ENCODE measurements at places on chromosomes 16 and 17.
A peak's percentile ranks its signal among the peaks of the same experiment; 100 is the strongest.

GRCh38 chr16:81008505-81008789, 1.4 kb downstream of the CENPN start:
- DNase-seq = no peak

DNA sequence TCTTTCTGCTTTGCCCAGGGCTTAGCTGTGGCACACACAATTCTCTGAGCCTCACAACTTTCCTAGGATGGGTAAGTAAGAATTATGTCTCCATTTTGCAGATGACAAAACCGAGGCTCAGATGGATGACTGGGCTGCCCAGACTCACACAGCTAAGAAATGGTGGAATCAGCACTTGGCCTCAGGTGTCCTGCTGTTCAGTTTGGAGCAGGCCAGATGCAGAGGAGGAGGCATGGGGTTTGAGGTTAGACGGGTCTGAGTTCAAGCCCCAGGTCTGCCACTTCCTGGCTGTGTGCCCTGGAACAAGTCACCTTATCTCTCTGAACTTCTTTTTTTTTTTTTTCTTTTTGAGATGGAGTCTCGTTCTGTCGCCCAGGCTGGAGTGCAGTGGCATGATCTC, 1.7 kb upstream of the MEOX1 start:
- DNase-seq = no peak

DNA sequence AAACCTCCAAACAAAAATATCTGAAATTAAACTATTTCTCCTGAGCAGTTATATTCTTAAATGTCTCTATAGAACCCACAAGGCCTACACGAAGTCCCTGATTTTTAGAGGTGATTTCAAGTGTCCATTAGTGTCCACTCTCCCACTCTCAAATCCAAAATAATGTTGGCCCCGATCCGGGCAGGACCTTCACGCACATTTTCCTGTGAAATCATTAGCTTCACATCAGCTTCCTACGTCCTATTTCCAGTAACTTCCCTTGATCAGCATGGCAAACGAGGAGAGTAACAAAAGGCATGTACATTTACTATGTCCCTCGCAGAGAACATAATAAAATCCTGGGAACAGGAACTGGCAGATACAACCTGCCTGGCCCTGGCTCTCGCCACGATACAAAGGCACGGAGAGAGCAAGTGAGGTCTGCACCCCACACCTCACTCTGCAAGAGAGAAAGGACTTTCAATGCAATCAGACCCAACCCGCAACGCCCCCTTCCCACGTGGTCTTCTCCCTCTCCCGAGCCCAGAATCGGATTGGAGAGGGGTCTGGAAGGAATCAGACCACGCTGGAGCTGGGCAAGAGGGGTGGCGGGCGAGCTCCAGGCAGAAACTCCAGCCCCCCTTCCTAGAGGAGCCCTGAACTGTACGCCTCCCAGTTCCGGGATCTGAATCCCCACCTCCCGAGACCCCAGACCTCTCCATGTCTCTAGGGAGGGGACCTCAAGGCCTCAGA, 17.5 kb upstream of the C17orf78 start:
- DNase-seq = peak; percentile 57

DNA sequence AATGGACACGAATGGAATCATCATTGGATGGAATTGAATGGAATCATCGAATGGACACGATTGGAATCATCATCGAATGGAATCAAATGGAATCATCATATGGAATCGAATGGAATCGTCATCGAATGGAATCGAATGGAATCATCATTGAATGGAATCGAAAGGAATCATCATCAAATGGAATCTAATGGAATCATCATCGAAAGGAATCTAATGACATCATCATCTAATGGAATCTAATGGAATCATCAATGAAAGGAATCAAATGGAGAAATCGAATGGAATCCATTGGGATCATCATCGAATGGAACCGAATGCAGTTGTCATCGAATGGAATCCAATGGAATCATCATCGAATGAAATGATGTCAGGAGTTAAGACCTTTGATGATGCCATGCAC, 154.9 kb downstream of the SHCBP1 start:
- DNase-seq = no peak

DNA sequence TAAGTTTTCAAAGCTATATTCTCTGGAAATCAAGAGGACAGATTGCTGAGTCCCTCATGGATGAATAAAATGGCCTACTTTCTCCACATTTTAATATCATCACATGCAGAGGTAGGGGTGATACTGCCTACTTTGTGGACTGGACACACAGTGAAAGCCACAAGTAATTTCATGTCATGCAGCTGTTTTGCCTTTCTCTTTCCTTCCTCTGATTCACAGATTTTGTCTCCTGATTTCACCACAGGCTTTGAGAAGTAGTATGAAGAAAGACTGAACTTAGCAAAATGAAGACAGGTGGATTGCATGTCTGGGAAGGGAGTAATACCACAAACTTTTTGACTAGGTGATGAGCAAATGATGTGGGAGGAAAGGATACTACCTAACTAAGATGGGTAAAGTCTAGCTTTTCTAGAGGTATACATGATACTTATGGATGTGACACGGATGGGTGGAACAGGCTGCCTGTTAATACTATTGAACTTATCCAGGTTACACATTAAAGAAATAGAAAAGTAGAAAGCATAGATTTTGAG, 478.4 kb upstream of the GOT2 start:
- no peak for DNase-seq

GRCh38 chr16:53773881-53774280, 69.9 kb downstream of the FTO start:
- DNase-seq = no peak

DNA sequence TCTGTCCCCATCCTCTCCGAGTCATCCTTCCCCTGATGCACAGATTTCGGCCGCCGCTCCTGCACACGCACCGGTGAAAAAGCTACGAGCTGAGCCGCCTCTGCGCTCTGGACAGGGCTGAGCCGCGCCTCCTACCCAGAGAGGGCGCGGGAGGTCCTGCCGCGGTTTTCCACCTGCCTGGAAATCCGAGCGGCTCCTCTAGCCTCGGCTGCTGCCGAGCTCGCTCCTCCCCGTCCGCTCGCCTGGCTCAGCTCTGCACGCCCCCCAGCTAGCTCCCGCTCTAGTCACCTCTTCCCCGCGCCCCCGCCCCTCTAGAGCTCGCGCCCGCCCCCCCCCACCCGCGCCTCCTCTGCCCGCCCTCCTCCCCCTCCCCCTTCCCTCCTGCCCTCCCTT, 198 bp upstream of the SHISA9 start:
- DNase-seq = no peak

GRCh38 chr17:81722184-81723120, 10.4 kb downstream of the SLC25A10 start:
- no peak for DNase-seq

Data from NCI-H1092 (cell line).